PC-9 (cell line): ENCODE measurements at places on chromosomes 3 and 15. TPM values are rescaled to one million over a fixed set of nuclear protein-coding genes. Genes with fewer than 3 reads are reported as not detected.

DNA sequence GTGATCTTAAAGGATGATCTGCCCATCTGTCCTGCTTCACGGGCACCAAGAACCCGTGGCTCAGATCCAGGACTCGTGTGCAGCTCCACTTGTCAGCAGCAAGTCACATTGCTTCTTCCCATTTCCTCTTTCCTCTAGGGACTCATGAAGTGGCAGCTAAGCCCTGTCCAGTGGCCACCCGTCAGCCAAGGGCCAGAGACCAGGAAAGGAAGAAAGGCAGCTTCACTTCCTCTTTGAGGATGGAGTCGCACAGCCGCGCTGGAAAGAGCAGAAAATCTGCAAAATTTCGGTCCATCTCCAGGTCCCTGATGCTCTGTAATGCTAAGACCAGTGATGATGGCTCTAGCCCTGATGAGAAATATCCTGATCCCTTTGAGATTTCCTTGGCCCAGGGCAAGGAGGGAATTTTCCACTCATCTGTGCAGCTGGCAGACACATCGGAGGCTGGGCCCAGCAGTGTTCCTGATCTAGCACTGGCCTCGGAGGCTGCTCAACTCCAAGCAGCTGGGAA is 28.5 kb downstream of the IL16 start:
- no peak for DNase-seq

GRCh38 chr3:111087924-111088469 is 16.4 kb downstream of the NECTIN3 start:
- no peak for DNase-seq

DNA sequence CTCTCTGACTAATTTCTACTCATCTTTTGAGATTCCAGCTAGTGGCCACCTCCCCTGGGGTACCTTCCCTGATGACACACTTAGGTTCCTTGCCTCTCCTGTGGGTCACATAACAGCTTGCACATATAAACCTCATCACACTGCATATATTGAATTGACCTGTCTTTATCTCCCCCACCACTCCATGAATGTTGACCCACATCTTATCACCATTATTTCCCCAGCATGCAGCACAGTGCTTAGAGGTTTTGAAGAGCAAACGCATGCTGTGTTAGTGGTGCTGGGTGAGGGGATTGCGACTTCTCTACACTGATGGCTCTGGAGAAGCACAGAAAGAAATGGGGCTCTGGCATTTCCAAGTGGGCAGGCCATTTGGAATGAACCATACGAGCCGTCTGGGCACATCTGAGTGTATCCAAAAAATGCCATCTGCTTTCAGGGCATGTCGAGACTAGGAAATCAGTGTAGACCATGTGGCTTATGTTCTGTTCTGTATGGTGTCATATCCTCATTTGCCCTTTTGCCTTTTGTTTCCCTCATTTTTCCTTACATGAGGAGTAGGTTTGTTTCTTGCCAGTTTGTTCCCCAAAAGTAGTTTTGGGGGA is 333.2 kb upstream of the TRIM42 start:
- no peak for DNase-seq

DNA sequence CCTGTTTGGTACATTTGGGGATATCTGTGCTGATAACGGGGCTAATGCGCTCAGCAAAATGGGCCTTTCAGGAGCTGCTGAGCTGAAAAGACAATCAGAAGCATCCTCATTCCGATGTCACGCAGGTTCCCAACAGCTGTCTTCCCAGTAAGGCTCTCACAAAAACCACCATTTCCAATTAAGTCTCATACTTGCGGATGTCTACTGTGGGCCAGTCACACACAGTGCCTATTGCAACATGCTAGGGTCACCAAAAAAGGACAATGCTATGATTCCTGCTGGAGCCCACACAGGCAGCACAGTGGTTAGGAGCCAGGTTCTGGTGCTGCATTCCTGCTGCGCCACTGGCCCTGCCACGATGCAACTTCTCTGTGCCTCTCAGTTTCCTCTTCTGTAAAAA is 16.4 kb upstream of the LDHAL6B start:
- no peak for DNase-seq

- DNase-seq = peak; percentile 13
Observed at GRCh38 chr3:190517687-190518086, 3.8 kb downstream of the IL1RAP start.

DNA sequence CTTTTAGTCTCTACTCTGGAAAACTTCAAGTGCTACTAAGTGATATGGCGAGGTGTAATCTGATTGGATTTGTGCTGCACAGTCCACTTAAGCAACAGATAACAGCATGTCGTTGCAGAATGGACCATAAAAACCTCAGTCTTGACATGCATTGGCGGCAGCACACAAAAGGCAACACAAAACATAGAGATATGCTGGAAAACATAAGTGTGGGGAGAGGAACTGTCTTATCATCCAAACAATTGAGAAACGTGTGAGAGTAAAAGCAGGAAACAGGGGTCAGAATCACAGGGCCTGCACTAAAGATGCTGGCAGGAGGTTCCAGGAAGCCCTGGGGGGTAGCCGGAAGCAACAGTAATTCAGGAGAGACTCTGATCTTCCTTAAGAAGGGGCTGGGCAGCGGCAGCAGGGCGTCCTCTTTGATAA is 82.1 kb downstream of the CGNL1 start:
- no peak for DNase-seq

GRCh38 chr3:156702367-156702766 is 28.0 kb downstream of the TIPARP start:
- DNase-seq = no peak

- peak; percentile 88 for DNase-seq
Observed at GRCh38 chr15:40960925-40961324, 7.7 kb downstream of the CHAC1 start.

DNA sequence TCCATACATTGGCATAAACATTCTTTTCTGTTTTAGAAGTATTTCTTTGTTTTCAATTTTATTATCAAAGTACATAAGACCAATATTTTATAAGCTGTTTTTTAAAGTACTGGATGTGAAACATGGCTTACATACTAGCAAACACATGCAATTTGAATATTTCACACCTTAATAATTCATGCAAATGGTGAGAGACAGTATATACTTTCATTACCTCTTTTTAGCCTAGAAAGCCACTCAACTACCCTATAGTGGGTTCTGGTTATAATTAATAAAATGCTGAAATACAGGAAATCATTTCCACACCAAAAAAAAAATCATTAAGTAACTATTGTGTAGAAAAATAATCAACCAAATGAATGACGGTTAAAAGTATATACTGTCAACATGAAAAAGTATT is 38.5 kb upstream of the MELTF start:
- DNase-seq = no peak

DNA sequence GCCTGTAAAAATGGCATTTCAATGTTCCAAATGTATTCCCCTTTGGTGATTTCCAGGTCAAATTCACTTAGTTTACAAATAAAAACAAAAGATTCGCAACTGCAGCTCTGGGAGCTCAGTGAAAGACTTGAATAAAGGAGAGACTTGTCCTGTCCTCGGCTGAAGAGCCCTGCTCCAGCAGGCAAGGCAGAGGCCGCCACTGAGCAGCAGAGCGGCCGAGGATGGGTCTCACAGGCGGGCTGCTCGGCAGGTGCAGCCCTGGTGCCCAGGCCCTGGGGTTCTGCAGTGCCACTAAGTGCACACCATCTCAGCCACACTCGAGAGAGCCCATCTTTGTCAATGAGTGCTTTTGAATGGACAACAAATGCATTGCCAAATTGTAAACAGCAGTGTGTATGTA is 856.2 kb downstream of the AGBL1 start:
- no peak for DNase-seq

- no peak for DNase-seq
Observed at GRCh38 chr3:42014921-42015533, 53.1 kb upstream of the ULK4 start.

RPL29 gene
- total RNA-seq = 942 and 1,278 TPM in 2 replicates

SCG5 gene
- 0.39 TPM in 1 of 2 replicates, not detected in the other for total RNA-seq

PARP15 gene
- total RNA-seq = 0.07 and 0.13 TPM in 2 replicates

CDHR4 gene
- 2.0 and 3.5 TPM in 2 replicates for total RNA-seq

RAB5A gene
- 62.7 and 65.1 TPM in 2 replicates for total RNA-seq

CCDC54 gene
- total RNA-seq = not detected in 2 replicates

PLIN1 gene
- 1.0 and 1.3 TPM in 2 replicates for total RNA-seq
